ENCODE measurements at places on chromosomes 1 and 21.
A peak's percentile ranks its signal among the peaks of the same experiment; 100 is the strongest.

DNA sequence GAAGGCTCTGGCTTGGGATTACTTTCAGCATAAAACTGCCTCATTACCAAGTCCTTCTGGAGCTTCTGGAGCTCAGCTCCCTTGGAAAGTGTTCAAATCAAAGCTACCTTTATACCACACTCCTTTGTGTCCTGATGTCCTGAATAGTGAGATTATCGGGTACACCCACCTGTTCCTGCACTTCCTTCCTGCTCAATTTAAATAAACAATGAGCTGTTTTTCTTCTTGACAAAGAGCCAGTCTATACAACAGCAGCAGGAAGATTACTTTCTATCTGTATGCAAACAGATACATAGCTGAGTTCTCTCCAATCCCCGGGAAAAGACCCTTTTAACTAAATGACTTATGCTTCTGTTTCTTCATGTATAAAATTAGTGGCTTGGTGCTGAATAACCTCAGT lies 258.0 kb upstream of the FMN2 start:
- H3K4me3 ChIP-seq = no peak overlapping the region
- H3K27ac ChIP-seq = no peak overlapping the region
- H3K4me1 ChIP-seq = no peaks in the 10 kb centered on the region
- H3K27me3 ChIP-seq = no peaks in the 10 kb centered on the region
- no peak for DNase-seq

GRCh38 chr1:165675794-165676193 lies 22.6 kb downstream of the ALDH9A1 start:
- no peak overlapping the region for H3K4me3 ChIP-seq
- DNase-seq = no peak
- H3K4me1 ChIP-seq = peaks cover 2% of the 10 kb centered on the region
- no peaks in the 10 kb centered on the region for H3K27me3 ChIP-seq

- H3K4me3 ChIP-seq = no peak overlapping the region
- no peak for DNase-seq
- H3K4me1 ChIP-seq = no peaks in the 10 kb centered on the region
- H3K27me3 ChIP-seq = peaks cover 9% of the 10 kb centered on the region
Measured at GRCh38 chr1:119361620-119362344, 6.8 kb upstream of the HAO2 start.

DNA sequence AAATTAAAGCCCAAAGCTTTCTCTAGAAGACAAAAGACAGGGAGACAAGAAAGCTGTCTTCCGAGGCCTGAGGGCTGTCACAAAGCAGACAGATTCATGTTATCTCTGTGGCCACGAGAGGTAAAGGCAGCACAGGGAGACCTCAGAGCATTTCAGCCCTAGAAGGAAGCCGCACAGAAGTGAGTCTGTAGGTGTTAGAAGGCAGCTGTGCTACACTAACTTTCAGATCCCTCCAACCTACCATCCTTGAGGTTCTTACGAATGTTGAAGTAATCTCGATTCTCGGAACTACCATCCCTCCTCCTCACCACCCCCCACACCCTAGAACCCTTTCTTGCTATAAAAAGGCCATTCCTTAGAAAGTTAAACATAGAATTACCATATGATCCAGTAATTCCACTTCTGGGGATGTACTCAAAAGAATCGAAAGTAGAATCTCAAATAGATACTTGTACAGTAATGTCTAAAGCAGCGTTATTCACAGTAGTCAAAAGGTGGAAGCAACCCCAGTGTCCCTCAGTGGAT lies 21.5 kb upstream of the LYST start:
- DNase-seq = peak; percentile 60
- H3K4me3 ChIP-seq = peak overlapping the region; percentile 29
- H3K36me3 ChIP-seq = no peaks in the 10 kb centered on the region
- no peaks in the 10 kb centered on the region for H3K27me3 ChIP-seq
- peaks cover 7% of the 10 kb centered on the region for H3K4me1 ChIP-seq
- H3K27ac ChIP-seq = peak overlapping the region; percentile 90

DNA sequence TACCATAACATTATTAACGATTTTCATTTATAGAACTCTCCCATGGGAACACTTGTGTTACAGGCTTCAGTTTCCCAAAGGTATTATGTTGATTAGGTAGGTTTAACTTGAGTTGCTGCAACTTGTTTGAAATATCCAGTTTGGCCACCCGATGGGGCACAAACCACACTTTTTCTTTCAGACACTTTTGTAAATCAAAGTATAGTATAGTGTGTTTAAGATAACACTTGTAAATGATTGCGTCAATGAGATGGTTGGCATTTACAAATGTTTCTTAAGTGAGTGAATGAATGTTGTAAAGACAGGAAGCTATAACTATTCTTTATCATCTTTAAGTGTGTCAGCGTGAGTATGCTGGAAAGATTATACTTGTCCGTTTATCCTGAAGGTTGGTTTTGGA lies 4.3 kb downstream of the XPR1 start:
- no peaks in the 10 kb centered on the region for H3K27me3 ChIP-seq
- no peak overlapping the region for H3K27ac ChIP-seq
- no peaks in the 10 kb centered on the region for H3K36me3 ChIP-seq
- peaks cover 4% of the 10 kb centered on the region for H3K4me1 ChIP-seq
- DNase-seq = no peak

GRCh38 chr1:203140743-203141520 lies 13.4 kb downstream of the ADORA1 start:
- no peak overlapping the region for H3K4me3 ChIP-seq
- DNase-seq = no peak
- H3K36me3 ChIP-seq = no peaks in the 10 kb centered on the region
- H3K27me3 ChIP-seq = peaks cover 35% of the 10 kb centered on the region

- no peaks in the 10 kb centered on the region for H3K36me3 ChIP-seq
- peak overlapping the region; percentile 10 for H3K27ac ChIP-seq
- no peaks in the 10 kb centered on the region for H3K27me3 ChIP-seq
- H3K4me1 ChIP-seq = peaks cover 52% of the 10 kb centered on the region
- no peak for DNase-seq
Measured at GRCh38 chr1:149848340-149849110, 50.8 kb upstream of the BOLA1 start.

DNA sequence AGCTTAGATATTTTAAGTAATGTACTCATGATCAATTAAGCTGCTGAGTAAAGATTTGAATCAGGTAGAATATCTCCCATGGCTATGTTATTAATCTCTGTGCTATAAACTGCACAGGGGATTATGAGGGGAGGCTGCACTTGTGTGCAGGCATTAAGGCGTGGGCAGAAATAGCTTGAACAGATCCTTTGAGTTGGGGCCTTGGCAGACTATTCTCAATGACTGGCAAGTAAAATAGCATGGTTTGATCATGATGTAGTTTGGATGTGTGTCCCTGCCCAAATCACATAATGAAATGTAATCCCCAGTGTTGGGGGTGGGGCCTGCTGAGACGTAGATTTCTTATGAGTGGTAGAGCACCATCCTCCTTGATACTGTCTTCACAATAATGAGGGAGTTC lies 220.3 kb downstream of the PLPP3 start:
- H3K27me3 ChIP-seq = no peaks in the 10 kb centered on the region
- DNase-seq = no peak
- no peak overlapping the region for H3K27ac ChIP-seq
- no peak overlapping the region for H3K4me3 ChIP-seq
- no peaks in the 10 kb centered on the region for H3K36me3 ChIP-seq
- no peaks in the 10 kb centered on the region for H3K4me1 ChIP-seq

DNA sequence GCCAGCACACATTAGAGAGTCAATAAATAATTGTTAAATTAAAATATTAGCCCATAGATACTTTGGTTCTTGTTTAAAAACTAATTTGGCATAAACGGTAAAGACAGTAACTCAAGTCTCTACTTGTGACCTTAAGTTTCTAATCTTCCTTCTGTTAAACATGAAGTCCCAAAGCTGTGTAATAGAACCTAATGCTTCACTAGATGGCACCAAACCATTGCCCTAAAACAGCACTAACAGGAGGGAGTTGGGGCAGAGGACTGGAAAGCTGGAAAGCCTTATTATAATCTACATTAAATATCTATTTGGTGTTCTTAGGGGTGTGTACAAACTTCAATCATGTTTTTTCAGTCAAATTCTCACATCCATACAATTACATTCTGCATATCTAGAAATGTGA lies 176.7 kb downstream of the OLFM3 start:
- no peak for DNase-seq
- no peak overlapping the region for H3K4me3 ChIP-seq
- H3K4me1 ChIP-seq = no peaks in the 10 kb centered on the region
- H3K27me3 ChIP-seq = no peaks in the 10 kb centered on the region

DNA sequence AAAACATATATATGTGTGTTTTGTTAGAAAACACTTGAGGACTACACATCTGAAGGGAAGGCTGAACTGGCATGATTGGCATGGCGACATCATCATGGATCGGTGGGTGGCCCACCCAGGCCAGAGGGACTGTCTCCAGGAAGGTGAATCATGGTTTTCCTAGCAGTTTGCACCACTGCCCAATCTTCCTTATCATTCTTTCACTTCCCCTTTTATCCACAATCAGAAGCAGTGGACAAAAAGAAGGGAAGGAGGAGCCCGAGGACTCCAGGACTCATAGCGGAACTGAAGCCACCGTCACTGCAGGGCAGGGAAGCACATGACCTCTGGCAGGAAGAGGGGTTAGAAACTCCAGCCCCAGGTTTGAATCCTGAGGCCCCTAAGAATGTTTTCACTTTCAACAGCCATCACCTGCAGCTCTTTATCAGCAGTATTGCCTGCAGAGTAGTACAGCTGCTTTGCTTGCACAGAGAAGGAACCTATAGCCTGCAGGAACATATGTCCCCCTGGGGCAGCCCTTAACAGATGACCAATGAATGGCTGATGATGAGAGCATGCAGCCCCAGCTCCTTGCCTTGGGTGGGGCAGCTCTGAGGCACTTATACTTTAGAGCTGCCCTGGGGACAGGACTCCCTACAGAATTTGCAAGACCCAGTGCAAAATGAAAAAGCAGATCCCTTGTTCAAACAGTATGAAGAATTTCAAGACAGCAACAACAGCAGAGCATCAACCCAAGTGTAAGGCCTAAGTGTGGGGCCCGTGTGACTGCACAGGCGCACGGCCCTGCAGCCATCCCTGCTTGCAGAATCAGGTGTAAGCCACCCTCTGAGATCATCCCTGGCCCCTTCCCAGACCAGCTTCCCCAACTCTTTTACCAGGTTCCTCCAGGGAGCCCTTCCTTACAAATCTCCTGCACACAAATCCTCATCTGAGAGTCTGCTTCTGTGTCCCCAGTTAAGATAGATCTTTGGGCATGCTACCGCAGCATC lies 241.8 kb upstream of the IRF2BP2 start:
- no peaks in the 10 kb centered on the region for H3K36me3 ChIP-seq
- peaks cover 4% of the 10 kb centered on the region for H3K4me1 ChIP-seq
- no peaks in the 10 kb centered on the region for H3K27me3 ChIP-seq
- no peak overlapping the region for H3K4me3 ChIP-seq

DNA sequence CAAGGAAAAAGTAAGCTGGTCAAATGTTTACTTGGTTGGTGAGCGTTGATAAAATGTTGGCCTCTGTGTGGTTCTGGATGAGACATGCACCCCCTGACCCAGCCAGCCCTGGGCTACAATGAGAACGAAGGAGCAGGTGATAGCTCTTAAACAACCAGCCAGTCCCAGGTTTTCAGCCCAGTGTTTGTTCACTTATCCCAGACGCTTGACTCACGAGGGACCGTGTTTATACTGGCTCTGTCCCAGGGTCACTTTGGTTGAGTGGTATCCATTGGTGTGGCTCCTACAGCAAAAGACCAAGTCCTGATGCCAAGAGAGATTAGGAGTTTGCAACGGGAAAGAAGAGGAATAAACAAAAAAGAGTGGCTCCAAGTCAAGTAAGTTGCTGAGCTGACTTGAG lies 86.9 kb downstream of the KCNJ15 start:
- no peak for DNase-seq
- H3K4me3 ChIP-seq = no peak overlapping the region
- no peaks in the 10 kb centered on the region for H3K36me3 ChIP-seq
- H3K27me3 ChIP-seq = no peaks in the 10 kb centered on the region

- no peak for DNase-seq
- no peak overlapping the region for H3K4me3 ChIP-seq
- H3K36me3 ChIP-seq = no peaks in the 10 kb centered on the region
- no peaks in the 10 kb centered on the region for H3K4me1 ChIP-seq
- no peak overlapping the region for H3K27ac ChIP-seq
- H3K27me3 ChIP-seq = peaks cover 25% of the 10 kb centered on the region
Measured at GRCh38 chr1:13832536-13832935, 132.5 kb downstream of the PRDM2 start.

- no peak overlapping the region for H3K4me3 ChIP-seq
- H3K36me3 ChIP-seq = no peaks in the 10 kb centered on the region
- no peak for DNase-seq
- H3K27ac ChIP-seq = no peak overlapping the region
Measured at GRCh38 chr1:67479146-67479891, 49.1 kb upstream of the SERBP1 start.

GRCh38 chr1:10765734-10766478 lies 30.5 kb downstream of the CASZ1 start:
- no peak overlapping the region for H3K4me3 ChIP-seq
- H3K36me3 ChIP-seq = no peaks in the 10 kb centered on the region
- no peak overlapping the region for H3K27ac ChIP-seq
- DNase-seq = no peak
- peaks cover 31% of the 10 kb centered on the region for H3K27me3 ChIP-seq

DNA sequence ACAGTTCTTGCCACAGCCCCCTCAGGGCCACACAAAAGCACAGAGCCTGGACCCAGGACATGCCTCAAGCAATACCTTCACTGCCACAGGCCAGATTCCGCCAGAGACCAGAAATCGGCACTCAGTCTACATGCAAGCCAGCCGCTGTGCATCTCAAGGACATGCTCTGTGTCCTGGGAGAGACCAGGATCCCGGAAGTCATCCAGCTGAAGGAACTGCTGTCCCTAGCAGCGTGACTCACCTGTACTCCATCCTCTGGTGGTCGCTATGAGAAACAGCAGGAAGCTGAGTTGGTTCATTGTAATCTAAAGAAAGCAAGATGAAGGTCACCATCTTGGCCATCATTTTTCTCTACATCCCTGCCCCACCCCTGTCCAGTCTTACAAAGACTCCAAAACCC lies 401 bp downstream of the ITLN1 start:
- H3K27me3 ChIP-seq = no peaks in the 10 kb centered on the region
- H3K36me3 ChIP-seq = no peaks in the 10 kb centered on the region
- no peaks in the 10 kb centered on the region for H3K4me1 ChIP-seq
- no peak for DNase-seq
- no peak overlapping the region for H3K4me3 ChIP-seq
- no peak overlapping the region for H3K27ac ChIP-seq

DNA sequence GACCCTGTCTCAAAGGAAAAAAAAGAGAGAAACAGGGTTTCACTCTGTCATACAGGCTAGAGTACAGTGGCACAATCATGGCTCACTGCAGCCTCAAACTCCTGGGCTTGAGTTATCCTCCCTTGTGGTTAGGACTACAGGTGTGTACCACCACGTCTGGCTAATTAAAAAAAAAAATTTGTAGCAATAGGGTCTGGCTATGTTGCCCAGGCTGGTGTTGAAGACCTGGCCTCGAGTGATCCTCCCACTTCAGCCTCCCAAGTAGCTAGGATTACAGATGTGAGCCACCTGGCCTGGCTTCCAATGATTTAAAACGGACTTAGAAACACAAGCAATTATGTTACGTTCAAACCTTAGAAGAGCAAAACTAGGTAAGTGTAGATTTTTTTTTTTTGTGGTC lies 22.1 kb downstream of the GOLPH3L start:
- H3K4me1 ChIP-seq = no peaks in the 10 kb centered on the region
- H3K4me3 ChIP-seq = no peak overlapping the region
- no peak for DNase-seq
- H3K27me3 ChIP-seq = no peaks in the 10 kb centered on the region
- H3K27ac ChIP-seq = no peak overlapping the region
- H3K36me3 ChIP-seq = peaks cover 10% of the 10 kb centered on the region

- H3K36me3 ChIP-seq = no peaks in the 10 kb centered on the region
- peak; percentile 22 for DNase-seq
- H3K4me1 ChIP-seq = peaks cover 39% of the 10 kb centered on the region
- no peaks in the 10 kb centered on the region for H3K27me3 ChIP-seq
Measured at GRCh38 chr1:228735871-228736586, 750 bp downstream of the RHOU start.
